ENCODE measurements at places on chromosomes 5 and 9. TPM values are rescaled to one million over a fixed set of nuclear protein-coding genes. Genes with fewer than 3 reads are reported as not detected.

GRCh38 chr5:73242735-73243134 is 69.7 kb downstream of the TMEM174 start:
- DNase-seq: no peak

DNA sequence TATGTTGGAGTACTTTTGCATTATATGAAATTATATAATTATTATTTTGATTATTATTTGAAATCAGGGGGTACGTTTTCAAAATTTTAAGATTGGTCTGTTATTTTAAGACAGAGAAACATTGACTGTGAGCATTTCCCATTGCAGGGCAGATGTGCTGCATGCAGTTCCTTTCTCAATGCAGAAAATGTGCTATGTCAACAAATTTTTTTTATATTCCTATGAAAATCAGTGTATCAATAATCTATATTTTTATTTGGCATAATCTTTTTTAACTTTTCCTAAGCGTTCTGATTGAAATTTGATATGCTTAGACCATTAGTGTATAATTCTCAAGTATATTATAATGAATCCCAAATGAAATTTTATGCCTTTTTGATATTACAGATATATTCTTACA is 41.8 kb upstream of the LRRC70 start:
- no peak for DNase-seq

DNA sequence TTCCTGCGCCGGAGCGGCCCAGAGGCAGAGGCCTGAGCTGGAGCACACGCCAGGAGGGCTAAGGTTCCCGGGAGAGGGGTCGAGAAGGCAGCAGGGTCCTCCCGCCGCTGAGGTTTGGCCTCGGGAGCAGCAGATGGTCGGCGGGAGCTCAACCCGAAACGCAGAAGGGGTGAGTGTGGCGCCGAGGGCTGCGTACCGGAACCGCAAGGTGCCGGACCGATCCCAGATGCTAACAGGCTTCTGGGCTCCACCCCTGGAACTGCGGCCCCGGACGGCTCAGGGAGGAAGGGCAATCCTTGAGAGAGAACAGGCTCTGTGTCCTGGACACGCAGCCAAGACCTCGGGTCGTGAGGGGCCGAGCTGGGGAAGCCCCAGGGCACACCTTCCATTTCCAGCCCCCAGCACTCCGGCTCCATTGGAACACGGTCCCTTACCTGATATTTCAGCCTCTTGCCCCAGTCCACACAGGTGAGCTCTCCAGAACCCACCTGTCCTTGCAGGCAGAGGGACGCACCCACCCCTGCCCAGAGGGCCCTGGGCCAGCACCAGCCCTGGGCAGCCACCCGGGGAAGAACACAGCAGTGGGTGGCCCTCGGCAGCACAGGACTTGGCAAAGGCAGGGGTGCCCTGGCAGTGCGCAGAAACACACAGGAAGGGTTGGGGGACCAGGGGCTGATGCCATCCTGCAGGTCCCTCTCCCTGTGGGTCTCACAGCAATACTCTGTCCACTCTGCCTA is 1.4 kb downstream of the LHX3 start:
- no peak for DNase-seq

DNA sequence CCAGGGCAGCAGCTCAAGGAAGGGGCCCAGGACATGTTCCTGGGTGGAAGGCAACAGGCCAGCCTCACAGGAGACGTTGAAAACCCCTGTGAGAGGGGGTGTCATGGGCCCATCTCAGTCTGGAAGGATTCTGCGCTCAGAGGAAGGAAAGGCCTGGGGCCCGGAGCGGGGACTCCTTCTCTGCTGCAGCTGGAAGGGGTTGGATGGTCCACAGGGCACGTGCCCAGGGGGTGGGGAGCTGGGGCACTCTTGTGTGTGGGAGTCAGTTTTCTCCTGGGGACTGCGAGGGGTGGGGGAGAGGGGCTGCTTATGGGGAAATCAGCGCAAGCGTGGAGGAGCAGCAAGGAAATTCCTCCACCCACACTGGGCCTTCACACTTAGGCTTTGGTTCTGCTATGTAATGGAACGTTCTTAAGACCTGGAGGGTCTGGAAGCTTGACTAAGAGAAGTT is 2.9 kb upstream of the LPCAT1 start:
- no peak for DNase-seq

Gene DYNC2I2
- 3.8 TPM for total RNA-seq

Gene CAMSAP1
- total RNA-seq: 16.4 TPM

Measured in naive thymus-derived CD4-positive, alpha-beta T cell (primary cell).